ENCODE measurements at places on chromosomes 3 and 15. TPM values are rescaled to one million over a fixed set of nuclear protein-coding genes. Genes with fewer than 3 reads are reported as not detected.

GRCh38 chr15:66226736-66227135, 26.8 kb downstream of the MEGF11 start:
- DNase-seq: no peak
- H3K4me3 ChIP-seq: no peak overlapping the region
- H3K27ac ChIP-seq: no peak overlapping the region
- H3K27me3 ChIP-seq: no peaks in the 10 kb centered on the region
- H3K4me1 ChIP-seq: no peaks in the 10 kb centered on the region
- H3K36me3 ChIP-seq: no peaks in the 10 kb centered on the region

Gene MORC1
- total RNA-seq: not detected

DNA sequence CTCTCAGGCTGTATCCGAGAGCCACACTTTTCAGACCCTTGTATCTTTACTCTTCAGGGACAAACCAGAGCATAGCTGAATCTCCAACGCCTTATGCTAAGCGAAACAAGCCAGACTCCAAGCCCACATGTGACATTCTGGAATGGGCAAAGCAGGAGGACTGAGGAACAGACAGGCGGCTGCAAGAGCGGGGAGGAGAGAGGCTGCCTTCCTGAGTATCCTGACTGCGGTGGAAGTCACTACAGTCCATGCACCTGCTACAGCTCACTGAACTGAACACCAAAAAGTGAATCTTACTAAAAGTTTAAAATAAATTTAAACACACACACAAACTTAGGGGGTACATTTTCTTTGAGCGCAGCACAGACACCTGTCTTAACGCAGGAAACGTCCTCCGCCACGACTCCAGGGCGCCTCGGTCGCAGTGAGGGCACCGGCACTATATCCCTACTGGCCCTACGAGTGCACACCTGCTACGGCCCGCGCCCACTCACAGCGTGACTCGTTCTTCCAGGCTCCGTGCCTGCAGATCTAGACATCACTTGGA, 1.4 kb downstream of the CYFIP1 start:
- H3K27ac ChIP-seq: peak overlapping the region; percentile 70
- no peaks in the 10 kb centered on the region for H3K36me3 ChIP-seq
- no peaks in the 10 kb centered on the region for H3K27me3 ChIP-seq
- H3K4me1 ChIP-seq: peaks cover 15% of the 10 kb centered on the region

GRCh38 chr15:95409626-95410310, 920.7 kb upstream of the NR2F2 start:
- no peaks in the 10 kb centered on the region for H3K27me3 ChIP-seq
- no peak for DNase-seq
- no peak overlapping the region for H3K4me3 ChIP-seq
- H3K4me1 ChIP-seq: no peaks in the 10 kb centered on the region

DNA sequence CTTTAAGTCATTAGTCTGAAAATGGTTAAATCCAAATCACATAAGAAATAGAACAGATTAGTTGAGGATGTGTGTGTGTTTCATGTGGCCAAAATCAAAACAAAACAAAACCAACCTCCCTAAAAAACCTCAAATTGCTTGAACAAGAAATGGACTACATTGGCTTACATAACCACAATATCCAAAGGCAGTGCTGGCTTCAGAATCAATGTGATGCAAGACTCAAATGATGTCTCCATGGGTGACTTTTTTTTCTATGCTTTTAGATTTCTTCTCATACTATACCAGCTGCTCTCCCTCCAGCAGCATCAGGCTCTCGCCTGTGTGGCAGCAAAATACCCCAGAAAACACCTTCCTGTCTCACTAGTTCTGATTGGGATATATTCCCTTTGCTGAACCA, 36.0 kb upstream of the CMTM8 start:
- no peak for DNase-seq
- no peaks in the 10 kb centered on the region for H3K36me3 ChIP-seq
- no peaks in the 10 kb centered on the region for H3K27me3 ChIP-seq
- peaks cover 9% of the 10 kb centered on the region for H3K4me1 ChIP-seq
- no peak overlapping the region for H3K4me3 ChIP-seq

GRCh38 chr15:45372041-45372995, 6.0 kb downstream of the GATM start:
- H3K4me1 ChIP-seq: peaks cover 48% of the 10 kb centered on the region
- H3K27ac ChIP-seq: no peak overlapping the region
- no peaks in the 10 kb centered on the region for H3K36me3 ChIP-seq
- DNase-seq: no peak

- H3K27me3 ChIP-seq: no peaks in the 10 kb centered on the region
- no peaks in the 10 kb centered on the region for H3K4me1 ChIP-seq
- no peaks in the 10 kb centered on the region for H3K36me3 ChIP-seq
- H3K27ac ChIP-seq: no peak overlapping the region
Observed at GRCh38 chr15:94414916-94415315, 183.6 kb downstream of the MCTP2 start.

Gene CCR8
- total RNA-seq: not detected

Gene FANCI
- 94.2 TPM for total RNA-seq

Gene LIPH
- total RNA-seq: 5.8 TPM

GRCh38 chr3:35739964-35740527, 100.7 kb downstream of the ARPP21 start:
- no peak overlapping the region for H3K4me3 ChIP-seq
- no peaks in the 10 kb centered on the region for H3K36me3 ChIP-seq
- H3K27me3 ChIP-seq: no peaks in the 10 kb centered on the region
- no peak for DNase-seq
- H3K27ac ChIP-seq: no peak overlapping the region

- no peak overlapping the region for H3K27ac ChIP-seq
- no peaks in the 10 kb centered on the region for H3K27me3 ChIP-seq
- H3K36me3 ChIP-seq: no peaks in the 10 kb centered on the region
- no peak for DNase-seq
Observed at GRCh38 chr3:43503067-43503728, 118.6 kb downstream of the ANO10 start.

Gene DUOXA2
- total RNA-seq: 1.6 TPM

Gene GOLGA6D
- not detected for total RNA-seq

GRCh38 chr15:38611228-38611627, 46.6 kb upstream of the RASGRP1 start:
- H3K4me3 ChIP-seq: no peak overlapping the region
- no peaks in the 10 kb centered on the region for H3K36me3 ChIP-seq
- H3K4me1 ChIP-seq: peaks cover 25% of the 10 kb centered on the region

GRCh38 chr3:2623436-2623835, 486.7 kb downstream of the IL5RA start:
- H3K36me3 ChIP-seq: no peaks in the 10 kb centered on the region
- H3K27me3 ChIP-seq: no peaks in the 10 kb centered on the region
- H3K4me1 ChIP-seq: no peaks in the 10 kb centered on the region
- no peak overlapping the region for H3K27ac ChIP-seq
- H3K4me3 ChIP-seq: no peak overlapping the region
- DNase-seq: peak; percentile 1

DNA sequence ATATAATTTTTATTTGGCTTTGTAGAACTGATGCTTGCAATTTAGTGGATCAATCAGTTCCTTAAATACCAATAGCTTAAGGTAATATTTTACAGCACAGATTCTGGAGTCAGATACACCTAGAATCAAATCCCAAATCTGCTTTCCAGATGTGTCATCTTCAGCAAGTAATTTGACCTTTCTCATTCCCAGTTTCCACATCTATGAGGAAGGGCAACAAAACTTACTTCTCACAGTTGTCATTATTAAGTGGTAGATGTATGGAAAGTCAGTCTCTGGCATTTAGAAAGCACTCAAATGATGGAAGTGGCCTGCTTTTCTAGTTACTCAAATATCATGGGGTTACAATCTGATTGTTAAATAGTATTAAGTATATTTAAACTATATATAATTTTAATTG, 767.0 kb downstream of the CADM2 start:
- DNase-seq: no peak
- H3K4me1 ChIP-seq: no peaks in the 10 kb centered on the region
- H3K4me3 ChIP-seq: no peak overlapping the region
- no peak overlapping the region for H3K27ac ChIP-seq
- H3K27me3 ChIP-seq: no peaks in the 10 kb centered on the region

DNA sequence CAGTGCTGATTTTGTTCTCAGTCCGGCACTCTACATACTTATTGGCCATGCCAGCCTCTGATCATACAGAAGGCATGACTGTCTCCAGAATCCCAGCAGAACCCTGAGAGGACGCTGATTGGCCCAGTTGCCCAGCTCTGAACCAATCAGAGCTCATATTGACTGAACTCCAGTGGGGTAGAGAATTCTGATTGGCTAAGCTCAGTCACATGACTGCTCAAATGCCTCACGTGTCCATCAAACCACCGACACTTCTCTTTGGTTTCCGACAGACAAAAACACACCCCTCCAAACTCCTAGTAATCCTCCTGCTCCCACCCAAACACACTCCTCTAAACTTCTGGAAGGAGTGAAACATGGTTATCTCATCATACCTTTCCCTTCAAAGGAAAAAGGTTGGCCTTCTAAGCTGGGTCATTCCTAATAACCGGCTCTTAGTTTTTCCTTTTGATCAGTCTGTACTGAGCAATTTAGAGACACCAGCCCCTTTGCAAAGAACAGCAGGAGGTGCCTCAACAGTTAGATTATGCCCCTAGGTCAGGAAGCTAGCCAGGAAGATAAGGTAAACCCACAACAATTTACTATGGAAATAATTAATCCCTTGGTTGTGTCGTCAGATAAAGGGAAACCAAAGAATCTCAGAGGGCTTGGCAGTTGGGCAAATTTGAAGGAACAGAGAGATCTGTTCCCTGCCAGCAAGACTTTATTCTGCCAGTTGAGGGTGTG, 187.8 kb downstream of the TLE3 start:
- no peak overlapping the region for H3K27ac ChIP-seq
- no peak overlapping the region for H3K4me3 ChIP-seq
- no peaks in the 10 kb centered on the region for H3K27me3 ChIP-seq
- DNase-seq: no peak
- H3K4me1 ChIP-seq: no peaks in the 10 kb centered on the region

DNA sequence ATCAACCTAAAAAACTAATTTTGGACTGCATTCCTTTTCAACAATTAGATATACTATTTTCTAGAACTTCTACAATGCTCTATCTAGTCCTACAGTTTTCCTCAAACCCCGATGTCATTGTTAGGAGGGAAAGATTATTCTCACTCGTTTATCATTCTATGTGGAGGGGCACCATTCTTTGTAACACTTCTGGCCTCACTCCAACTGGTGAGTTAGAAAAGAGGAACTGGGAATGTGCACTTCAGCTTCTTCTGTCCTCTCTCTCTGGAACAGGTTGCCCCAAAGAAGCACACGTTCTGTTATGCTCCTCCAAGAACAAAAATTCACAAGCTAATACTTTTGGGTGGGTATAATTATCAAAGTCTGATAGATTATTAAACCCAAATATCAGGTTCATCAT, 137.9 kb downstream of the UACA start:
- H3K36me3 ChIP-seq: no peaks in the 10 kb centered on the region
- H3K4me1 ChIP-seq: no peaks in the 10 kb centered on the region
- H3K27ac ChIP-seq: no peak overlapping the region
- H3K27me3 ChIP-seq: no peaks in the 10 kb centered on the region
- DNase-seq: no peak
- H3K4me3 ChIP-seq: no peak overlapping the region

Measured in Caco-2 (cell line).